HuH-7.5 (cell line): ENCODE measurements at places on chromosomes 6 and 20.

DNA sequence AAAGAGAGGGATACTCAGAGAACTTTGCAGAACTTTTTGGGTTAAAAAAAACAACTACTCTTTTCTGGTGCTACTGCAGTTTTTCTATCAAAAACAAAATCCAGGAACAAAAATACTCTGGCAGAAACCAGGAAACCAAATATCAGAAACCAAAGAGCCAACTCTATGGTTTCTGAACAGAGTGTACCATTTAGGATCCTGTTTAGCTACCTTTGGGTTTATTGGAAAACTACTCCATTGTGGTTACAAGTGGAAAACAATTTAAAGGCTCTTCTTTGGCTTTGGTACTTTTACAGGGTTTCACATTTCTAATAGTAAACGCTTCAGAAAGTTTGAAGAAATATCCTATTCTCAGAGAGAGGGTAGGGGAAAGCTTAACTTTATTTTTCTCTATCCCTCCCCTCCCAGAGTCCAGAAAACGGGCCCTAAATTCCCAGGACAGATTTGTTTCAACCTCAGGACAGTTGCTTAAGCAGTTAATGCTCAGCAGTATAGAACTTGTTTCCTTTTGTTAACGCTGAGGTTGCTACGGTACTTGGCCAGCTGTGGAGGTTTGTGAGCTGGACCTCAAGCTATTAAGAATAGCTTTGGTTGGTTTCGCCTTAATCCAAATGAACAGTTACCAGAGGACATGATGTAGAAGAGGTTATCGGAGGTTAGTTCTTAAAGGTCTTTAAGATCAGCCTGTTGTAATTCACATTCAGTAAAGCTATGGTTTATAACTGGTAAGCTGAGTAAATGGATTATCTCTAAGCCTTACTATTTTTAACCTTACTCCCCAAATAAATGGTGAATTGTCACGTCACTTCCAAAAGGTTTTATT lies 47.9 kb downstream of the FOXO3 start:
- DNase-seq, result no peak

DNA sequence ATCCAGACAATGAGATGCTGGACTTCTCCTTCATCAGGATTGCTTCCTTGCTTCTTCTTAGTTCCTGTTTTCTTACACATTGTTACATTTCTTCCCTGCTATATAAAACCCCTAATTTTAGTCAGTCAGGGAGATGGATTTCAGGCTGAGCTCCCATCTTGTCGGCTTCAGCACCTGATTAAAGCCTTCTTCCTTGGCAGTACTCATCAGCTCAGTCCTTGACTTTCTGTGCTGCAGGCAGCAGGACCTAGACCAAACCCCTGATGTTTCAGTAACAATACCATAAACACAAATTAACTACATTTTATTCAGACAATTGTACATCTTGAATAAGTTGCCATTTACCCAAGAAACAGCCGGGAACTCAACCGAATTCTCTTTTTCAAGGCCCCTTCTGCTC lies 156.4 kb upstream of the RREB1 start:
- DNase-seq, result no peak

DNA sequence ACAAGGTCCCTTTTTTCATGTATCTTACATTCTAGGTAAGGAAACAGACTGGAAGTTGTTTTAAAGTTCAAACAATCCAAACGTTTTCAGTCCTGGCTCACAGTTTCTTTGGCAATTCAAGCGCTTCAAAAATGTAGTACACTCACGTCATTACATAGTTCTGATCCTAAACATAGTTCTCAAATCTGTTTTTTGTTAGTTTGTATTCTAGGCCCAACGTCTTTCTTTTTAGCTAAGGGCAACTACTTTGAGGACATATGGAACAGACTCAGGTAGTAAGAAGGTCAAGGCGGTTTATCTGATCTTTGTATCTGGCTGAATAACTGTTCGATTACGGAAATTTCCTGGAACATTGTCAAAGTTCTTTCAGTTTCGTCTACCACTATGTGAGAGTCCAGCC lies 36.9 kb upstream of the PLCB4 start:
- no peak for DNase-seq

DNA sequence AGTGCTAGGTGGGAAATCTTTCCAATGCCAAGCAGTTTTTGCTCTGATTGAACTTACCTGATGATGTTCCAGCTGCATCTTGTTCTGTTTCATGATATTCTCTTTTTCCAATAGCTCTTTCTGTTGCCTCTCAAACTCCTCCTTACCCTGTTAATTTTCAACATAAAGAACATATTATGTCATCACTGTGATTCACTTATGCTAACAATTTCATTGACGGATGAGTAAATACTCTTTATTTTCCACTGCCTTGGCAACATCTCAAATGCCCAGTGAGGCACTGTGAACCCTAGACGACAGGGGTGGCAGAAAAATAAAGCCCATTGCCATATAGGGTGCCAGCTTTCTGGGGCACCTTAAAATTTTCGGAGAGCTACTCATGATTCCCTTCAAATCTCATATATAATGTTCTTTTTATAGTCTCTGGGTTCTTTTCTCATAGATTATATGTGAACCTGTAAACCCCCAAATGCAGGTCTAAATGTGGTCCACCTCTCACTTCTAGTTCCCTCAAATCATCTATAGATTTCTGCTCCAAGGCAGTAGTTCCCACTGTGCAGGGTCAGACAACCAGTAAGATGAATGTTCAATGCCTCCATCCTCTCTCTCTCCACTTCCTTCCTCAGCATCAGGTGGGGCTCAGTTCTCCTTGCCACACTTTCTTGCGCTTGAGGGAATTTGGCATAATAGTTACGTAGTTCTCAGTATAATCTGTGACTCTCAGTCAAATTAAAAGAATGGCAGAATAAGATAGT lies 44.1 kb downstream of the NEDD9 start:
- DNase-seq, result no peak

DNA sequence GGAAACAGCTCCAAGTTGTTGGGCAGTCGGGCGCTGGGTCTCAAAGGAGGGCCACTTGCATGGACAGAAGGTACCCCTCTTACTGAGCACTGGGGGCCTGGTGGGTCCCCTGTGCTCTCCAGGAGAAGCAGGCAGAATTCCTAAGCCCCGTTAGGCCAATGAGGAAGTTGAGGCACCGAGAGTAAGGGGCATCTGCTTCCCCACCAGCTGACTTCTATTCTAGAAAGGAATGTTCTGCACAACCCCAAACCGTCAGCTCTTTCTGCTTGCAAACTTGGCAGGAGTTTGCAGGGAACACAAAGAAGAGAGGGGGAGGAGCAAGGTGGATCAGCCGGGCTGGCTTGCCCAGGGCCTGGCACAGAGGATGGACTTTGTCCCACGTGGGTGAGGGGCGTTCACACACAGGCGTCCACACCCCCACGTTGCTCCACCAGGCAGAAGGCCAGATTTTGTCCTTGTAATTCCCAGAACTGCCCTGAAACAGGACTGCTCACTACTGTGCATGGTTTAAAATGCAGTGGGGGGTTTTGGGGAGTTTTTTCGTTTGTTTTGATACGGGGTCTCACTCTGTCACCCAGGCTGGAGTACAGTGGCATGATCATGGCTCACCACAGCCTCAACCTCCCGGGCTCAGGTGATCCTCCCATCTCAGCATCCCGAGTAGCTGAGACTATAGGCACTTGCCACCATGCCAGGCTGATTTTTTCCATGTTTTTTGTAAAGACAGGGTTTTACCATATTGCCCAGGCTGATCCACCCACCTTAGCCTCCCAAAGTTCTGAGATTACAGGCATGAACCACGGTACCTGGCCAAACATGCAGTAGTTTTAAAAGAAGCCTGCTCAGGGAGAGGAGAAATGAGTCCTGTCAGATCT lies 93.3 kb downstream of the SNX5 start:
- peak; percentile 54 for DNase-seq

- no peak for DNase-seq
Observed at GRCh38 chr6:17707371-17707651, 586 bp upstream of the NUP153 start.

GRCh38 chr6:26383624-26384417 lies 913 bp downstream of the BTN2A2 start:
- no peak for DNase-seq

DNA sequence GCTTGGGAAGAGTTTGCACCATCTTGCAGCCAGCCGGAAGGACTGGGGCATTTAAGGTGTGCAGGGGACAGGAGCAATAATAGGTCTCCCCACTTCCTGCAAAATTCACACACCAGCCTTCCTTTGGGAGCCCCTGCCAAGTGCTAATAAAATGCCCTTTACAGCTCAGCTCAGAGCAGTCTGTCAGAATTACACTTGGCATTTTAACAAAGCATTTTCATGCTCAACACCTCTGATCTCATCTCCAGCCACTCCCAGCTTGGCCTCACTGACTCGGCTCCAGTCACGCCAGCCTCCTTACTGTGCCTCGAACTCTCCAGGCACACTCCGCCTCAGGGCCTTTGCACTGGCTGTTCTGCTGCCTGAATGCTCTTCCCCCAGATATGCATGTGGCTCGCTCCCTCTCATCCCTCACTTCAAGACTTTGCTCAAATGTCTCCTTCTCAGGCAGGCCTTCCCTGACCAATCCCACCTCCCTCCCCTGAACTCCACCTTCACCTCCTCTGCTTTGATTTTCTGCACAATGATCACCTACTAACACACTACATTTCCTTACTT lies 43.7 kb downstream of the GRM4 start:
- no peak for DNase-seq

GRCh38 chr6:12733876-12734275 lies 17.3 kb downstream of the PHACTR1 start:
- no peak for DNase-seq
